Hippocampal formation (tissue), 2 donors: ENCODE measurements at places on chromosomes 16 and 17.

DNA sequence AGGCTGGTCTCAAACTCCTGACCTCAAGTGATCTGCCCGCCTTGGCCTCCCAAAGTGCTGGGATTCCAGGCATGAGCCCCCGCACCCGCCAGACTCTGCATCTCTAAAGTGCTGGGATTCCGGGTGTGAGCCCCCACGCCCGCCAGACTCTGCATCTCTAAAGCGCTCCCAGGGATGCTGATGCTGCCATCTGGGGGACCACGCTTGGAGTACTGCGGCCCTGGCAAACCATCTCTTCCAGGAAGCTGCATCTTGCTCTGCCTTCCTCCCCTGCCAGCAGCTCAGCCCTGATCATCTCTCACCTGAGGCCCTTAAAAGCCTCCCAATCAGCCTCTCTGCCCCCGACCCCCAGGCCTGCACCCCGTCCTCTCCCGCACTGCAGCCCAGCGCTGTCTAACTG is 4.1 kb downstream of the CEP295NL start:
- DNase-seq, result no peak

GRCh38 chr17:45430006-45430737 is 2.5 kb downstream of the ARHGAP27 start:
- DNase-seq, result no peak

GRCh38 chr17:10294180-10294579 is 78.6 kb downstream of the MYH13 start:
- no peak for DNase-seq

DNA sequence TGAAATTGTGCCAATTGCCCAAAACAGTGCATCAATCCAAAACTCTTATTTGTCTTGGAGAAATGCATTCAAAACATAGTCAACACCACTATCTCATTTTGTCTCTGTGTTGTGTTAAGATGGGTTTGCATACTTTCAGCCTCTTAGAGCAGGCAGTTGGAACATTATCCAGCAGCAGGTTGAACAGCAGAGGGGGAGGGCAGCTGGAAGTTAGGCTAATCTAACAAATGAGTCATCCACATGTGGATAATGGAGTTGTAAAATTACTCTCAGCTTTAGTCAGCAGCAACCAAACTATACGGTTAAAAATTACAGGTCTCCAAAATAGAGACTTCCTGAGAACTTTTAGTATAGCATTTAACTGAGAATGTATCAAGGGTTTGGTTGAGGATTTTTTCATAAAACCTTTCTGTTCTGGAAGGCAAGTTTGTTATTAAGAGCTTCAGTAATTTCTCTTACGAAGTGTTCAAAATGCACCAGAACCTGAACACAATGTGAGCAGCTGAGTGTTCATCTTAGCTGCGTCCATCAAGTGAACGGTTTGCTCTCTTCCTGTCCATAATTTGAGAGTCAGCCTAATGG is 46.3 kb downstream of the PRKCA start:
- no peak for DNase-seq

- DNase-seq, result no peak
Measured at GRCh38 chr16:70589998-70590471, 56.3 kb upstream of the IL34 start.

- DNase-seq, result no peak
Measured at GRCh38 chr17:74429604-74430384, 2.1 kb upstream of the GPRC5C start.

GRCh38 chr16:87715658-87716057 is 50.1 kb downstream of the KLHDC4 start:
- DNase-seq, result no peak

DNA sequence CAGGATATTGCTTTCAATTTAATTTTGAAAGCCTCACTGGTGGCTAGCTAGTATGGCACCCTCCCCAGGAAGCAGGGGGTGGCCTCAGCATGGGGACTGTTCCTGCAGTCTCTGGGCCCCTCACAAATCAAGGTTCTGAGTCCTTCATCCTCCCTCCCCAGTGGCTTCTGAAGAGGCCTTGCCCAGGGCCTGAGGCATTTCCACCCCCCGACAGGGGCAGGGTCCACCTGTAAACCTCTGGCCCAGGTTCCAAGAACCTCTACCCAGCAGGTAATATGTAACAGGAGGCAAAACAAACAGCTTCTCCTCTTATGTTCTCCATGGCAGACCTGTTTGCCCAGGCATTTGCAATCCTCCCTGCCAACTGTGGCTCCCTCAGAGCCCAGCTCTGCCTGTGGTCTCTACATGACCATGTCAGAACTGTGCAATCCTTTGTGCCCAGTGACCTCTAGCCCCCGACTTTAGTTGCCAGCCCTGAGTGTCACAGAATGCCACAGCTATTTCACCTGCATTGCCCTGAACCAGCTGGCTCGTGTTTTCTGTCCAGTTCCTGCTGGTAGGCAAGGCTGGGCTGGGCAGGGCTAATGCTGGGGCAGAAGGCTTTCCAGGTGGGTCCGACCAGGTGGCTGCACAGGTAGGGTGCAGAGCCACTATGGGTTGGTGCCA is 14.3 kb downstream of the ACSF2 start:
- DNase-seq, result no peak

DNA sequence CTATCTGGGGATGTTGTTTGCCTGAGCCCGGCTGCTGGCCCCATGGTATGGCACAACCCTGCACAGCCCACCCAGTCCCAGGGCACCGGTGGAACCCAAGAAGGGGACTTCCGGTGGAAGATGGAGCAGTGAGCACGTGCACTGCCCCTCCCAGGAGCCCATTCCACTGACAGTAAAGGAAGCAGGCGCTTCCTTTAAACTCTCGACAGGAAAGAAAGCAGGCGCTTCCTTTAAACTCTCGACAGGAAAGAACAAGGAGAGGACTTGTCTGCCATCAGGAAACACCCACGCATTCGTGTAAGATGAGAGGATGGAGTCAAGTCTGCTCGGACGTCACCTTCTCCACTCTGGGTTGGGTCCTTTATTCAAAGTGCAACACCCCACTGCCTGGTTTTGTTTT is 53.7 kb downstream of the IL21R start:
- no peak for DNase-seq

- DNase-seq, result no peak
Measured at GRCh38 chr16:5216441-5217080, 119.0 kb upstream of the EEF2KMT start.

GRCh38 chr16:676913-677312 is 1.4 kb downstream of the RHBDL1 start:
- no peak for DNase-seq

DNA sequence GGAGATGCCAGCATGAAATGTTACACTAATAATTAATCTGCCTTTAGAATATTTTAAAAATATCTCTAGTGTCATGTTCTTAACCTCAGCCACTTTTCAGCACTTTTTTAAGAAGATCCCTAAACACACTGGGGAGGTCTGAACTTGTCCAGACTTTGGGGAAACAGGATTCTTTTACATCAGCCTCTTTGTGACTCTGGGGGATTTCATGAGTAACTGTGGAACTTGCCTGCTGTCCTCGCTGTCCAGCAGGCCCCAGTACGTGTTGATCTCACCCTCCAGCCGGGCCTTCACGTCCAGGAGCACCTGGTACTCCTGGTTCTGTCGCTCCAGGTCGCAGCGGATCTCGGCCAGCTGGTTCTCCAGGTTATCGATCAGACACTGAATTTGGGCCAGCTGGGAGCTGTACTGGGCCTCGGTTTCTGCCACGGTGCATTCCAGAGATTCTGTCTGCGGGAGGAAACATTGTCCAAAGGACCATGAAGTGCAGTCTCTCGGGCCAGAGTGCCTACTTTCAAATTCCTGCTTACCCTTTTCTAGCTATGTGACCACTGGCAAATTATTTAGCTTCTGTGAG is 5.5 kb downstream of the KRT40 start:
- no peak for DNase-seq

GRCh38 chr17:43477832-43478634 is 5.7 kb upstream of the DHX8 start:
- no peak for DNase-seq

DNA sequence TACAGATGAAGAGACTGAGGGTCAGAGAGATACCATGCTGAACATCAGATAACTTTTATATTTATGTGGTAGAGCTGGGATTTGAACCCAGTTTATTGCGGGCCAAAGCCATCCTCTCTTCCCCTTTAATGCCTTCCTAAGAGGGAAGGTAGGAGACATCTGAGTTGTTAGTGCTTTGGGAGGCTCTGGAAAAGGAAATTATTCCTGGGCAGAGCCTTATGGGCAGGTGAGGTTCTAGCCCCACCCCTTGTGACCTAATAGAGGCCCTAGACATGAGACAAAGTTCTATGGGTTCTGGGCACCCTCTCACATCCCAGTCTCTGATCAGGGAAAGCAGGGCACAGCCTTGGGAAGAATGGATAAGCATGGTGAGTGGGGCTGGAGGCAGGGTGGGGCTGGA is at the start of gene C17orf50:
TSS of gene C17orf50 (plus strand) at position 301 of the 400 bp plus-strand sequence. CDS start at position 356, 55 bp downstream.
- no peak for DNase-seq

GRCh38 chr17:69060822-69061221 is at the start of gene ABCA9:
ABCA9 (minus strand) TSS chr17:69060927; CDS start chr17:69051126, 9,801 bp downstream.
- DNase-seq, result no peak

DNA sequence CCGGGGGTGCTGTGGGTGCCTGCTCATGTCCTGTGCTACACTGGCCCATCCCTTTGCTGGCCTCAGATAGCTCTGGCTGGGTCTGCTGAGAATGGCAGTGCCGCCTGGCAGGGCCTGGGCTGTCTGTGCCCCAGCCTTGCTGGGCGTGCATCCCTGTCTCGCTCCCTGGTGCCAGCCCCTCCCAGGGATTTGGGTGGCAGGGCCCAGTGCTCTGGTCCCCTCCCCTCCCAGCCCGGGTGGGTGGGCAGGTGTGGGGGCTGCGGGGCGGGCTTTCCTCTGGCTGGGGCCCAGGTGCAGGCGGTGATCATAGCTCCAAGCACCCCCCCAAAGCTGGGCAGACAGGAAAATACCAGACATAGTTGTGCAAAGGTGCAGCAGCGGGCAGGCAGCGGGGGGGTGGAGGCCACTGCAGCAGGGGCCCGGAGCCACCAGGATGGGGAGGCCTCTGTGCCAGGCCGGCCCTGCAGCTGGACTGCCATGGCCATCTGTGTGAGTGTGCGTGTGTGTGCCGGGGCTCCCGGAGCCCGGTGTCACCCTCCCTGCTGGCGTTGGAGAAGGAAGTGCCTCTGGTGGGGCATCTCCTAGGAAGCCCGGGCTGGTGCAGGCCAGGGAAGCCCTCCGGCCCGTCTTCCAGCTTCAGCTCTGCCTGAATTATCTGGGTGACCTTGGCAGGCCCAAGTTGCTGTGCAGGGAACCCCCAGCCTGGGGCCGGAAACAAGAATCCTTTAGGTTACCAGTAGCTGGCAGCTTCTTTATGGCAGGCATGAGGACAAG is 7.4 kb downstream of the GLIS2 start:
- peak; percentile 34 for DNase-seq

DNA sequence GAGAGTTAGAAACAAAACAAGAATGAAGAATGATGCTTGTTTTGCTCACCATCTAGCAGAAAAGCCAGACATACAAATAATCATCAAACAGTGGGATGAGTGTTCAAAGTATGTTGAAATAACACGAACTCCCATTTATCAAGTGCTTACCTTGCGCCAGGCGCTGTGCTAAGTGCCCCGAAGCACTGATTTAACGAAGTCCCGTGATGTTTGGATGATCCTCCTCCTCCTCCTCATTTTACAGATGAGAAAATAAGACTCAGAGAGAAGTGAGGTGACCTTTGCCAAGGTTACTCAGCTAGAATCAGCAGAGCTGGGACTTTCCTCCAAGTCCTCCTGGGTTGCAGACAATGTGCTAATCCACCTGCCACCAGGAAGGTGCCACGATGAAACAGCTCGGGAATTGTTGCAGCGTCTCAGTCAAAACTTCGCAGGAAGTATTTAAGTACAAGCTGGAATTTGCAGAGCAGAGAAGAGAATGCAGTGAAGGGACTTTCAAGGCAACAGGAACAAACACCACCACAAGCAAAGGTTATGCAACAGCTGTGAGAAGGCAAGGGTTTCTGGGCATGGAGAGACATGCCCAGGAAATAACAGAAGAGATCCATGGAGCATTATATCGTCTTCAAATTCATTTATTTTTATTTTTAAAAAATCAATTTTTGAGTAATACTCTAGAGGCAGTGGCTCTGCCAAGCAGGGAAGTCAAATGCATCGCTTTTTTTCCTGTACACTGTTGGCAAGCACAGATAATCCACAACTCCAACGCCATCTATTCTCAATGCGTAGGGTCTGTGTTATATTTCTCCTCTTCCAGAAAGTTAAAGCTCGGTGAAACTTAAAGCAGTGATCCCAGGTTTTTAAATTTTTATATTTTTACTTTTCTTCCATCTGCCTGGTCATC is 11.1 kb downstream of the PRCD start:
- no peak for DNase-seq
